ENCODE measurements at places on chromosomes 2 and 18. TPM values are rescaled to one million over a fixed set of nuclear protein-coding genes. Genes with fewer than 3 reads are reported as not detected.

CD302 gene
- 0.91 TPM for total RNA-seq

RAX gene
- total RNA-seq: not detected

TDRD15 gene
- total RNA-seq: not detected

GRCh38 chr18:7789856-7790552 is 222.9 kb downstream of the PTPRM start:
- ATAC-seq: peak; percentile 94

DNA sequence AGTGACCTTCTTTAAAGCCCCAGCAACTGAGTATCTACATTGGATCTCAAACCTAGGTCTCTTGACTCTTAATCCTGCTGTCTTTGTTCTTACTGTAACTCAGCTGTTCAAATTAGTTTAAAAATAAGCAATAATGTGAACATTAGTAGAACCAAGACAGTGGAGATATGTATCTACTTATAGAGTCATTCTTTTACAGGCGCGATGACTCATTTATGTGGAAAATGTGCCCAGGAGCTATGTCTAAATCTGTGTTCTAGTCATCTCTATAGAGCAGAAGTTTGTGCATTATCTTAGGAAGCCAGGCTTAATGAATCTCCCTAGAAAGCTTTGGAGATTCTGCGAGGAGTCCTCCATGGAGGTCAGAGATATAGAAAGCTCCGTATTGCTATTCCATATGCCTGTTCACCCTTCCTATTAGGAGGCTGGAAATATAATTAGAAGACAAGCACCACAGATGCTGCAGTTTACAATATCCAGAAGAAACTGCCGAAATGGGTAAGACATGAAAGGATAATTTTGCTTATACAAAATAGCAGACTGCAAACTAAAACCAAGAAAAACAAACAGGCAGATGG is 211.6 kb downstream of the TRIB2 start:
- ATAC-seq: peak; percentile 63

DNA sequence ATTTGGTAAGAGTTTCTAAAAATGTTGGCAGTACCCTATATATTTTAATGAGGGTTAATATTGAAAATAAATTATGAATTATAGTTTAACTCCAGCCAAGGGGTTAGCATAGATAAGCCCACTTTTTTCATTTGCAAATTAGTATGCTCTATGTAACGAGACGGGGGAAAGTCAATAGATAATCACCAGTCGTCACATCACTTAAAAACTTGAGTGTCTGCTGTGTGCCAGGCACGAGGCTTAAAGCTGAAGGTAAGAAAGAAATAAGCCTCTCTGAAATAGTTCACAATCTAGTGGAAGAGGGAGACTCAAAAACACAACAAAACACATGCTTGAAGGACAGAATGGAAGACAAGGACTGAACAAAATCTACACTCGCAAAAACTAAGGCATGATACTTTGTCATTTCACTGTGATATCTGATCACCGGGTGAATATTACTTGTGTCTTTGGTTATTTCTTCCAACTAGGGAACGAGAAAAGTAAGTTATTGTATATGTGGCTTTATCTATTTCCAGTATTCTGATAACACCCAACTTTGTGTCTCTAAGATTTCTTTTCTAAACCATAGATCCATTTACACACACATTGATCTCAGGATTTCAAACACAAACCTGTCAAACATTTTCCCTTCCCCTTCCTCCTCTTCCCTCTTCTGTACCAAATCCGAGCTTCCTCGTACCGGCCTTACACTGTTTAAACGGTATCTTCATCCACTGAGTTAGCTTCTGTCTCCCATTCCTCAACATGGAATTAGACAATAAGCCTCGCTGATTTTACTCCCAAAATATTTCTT is 199.1 kb downstream of the PIEZO2 start:
- ATAC-seq: no peak

DNA sequence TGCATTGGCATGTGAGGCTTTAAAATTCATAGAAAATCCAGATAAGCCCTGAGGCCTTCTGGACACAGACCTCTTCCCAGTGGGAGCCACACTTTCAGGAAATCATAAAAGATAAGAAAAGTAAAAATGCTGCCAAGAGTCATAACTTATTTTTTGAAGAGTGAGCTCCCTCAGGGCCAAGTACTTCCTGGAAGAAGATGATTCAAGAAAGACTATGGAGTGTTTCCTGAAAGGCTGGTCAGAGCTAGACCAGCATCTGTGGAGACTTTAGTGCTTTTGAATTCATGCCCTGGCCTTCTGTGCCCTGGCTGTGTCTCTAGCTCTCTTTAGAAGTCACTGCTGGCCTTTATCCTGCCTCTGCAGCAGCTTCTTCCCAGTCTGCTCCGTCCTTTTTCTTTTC is 6.4 kb upstream of the XDH start:
- ATAC-seq: peak; percentile 36

DNA sequence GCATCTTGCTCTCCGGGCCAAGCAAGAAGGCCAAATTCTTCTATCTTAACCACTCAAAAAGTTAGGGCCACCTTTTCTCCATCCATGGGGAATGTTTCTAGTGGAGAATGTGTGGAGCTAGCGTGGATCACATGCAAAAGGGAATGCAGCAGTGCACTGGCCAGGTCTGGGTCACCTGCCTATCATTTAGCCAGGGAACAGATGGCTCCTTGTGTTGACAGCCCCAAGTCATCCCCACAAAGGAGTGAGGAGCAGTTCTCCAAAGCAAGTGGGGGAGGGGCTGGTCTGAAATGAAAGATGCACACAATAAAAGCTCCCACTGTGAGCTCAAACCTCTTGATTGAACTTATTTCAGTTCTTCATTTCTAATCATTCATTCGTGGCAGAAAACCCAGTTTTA is 19.1 kb downstream of the EPB41L3 start:
- ATAC-seq: no peak

DNA sequence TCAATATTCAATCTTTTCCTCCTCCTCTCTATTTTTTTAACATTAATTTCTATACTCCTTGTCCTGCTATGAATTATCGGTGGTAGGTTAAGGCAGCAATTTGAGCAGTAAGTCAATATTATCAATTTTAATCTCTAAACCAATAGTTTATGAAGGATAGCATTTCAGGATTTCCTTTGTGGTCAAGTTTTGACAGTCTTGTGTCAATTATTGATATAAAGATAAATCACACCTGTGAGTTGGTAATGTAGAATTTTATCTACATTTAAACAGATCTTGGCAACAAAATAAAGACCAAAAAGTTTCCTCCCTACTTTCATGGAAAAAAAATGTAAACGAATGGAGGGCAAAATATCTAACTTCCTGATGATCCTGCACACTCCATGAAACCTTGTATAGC is 87.3 kb downstream of the IKZF2 start:
- ATAC-seq: no peak
